ENCODE measurements at places on chromosomes 11 and 22.

DNA sequence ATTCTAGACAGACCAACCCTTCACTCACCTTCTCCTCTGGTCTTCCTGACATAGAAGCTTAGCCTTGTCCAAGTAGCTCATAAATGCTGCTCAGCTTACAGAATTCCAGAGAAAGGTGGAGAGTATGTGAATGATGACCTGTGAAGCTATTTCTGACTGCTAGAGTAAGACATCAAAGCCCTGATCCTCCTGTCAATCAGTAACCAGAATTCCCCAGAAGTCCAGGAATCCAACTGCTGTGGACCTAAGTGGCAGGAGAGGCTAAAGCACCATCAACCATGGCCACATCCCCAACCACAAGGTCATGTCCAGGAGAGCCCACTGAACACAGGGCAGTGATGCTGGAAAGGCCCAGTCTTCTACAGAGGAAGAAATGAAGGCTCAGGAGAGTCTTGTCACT, 2.6 kb downstream of the OR51G2 start:
- no peak for DNase-seq

DNA sequence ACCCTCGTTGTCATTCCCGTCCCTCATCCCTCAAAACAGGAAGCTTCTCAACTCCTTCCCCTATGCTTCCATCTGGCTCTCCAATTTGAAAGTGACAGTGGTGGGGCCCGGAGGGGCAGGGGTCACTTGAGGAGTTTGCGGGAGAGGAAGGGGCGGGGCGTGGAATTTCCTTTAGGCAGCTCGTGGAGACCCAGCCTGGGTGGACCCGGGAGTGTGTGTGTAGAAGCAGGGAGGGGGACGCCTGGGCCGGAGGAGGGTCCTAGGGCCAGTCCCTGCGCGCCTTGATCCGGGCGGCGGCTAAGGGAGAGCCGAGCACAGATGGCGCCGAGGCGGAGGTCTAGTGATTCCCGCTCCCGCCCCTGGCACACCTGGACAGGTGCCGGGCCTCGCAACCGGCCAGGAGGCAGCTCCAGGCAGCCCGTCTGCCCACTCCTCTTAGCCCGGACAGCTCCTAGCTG, 7.8 kb upstream of the PAX6 start:
- DNase-seq: no peak

GRCh38 chr22:49689255-49689770, 138.4 kb downstream of the BRD1 start:
- DNase-seq: no peak

DNA sequence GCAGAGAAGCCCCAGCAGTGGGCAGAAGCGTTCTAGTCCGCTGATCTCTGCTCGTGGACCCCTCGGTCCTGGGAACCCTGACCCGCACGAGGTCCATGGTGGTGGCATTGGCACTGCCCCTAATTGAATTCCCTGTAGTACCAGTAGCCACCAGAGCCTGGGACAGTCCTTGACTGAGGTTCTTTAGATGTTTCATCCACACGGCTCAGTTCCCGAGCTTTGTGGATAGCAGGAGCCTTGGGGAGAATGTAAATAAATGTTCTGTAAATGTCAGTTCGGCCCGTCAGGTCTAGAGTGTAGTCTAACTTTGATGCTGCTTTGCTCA, 39.4 kb upstream of the SEPTIN5 start:
- no peak for DNase-seq

- no peak for DNase-seq
These were observed 6.8 kb downstream of the BID start for GRCh38 chr22:17767233-17768065.

DNA sequence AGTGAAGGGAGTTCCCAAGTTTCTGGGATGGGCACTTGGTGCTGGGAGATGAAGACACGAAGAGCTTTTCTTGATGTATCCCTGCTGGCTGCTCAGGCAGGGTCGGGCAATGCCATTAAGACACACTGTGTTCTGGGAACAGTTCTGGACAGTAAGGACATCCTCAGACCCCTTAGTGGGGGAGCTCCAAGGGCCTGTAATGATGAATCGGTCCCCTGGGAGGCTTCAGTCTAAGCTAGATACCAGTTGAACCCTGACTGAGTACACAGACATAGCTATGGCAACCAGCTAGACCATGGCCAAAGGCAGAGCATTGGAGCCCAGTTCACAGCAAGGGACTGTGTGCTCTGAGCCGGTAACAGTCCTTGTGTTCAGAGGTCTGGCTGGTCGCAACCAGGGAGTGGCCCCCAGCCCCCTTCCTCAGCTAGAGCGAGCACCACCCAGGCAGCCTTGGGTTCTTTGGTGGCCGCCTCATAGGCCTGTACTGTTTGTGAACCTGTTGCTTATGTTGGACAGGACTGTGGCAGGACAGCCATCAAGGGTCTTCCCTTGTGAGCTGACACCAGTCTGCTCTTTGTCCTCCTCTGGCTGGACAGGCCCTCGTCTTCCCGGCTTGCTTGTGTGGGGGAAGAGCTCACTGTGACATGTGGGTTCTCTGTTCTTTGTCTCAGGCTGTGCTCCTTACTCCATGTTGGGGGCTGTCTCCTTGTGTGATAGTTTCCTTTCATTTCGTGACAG, 25.0 kb downstream of the MED15 start:
- DNase-seq: no peak

DNA sequence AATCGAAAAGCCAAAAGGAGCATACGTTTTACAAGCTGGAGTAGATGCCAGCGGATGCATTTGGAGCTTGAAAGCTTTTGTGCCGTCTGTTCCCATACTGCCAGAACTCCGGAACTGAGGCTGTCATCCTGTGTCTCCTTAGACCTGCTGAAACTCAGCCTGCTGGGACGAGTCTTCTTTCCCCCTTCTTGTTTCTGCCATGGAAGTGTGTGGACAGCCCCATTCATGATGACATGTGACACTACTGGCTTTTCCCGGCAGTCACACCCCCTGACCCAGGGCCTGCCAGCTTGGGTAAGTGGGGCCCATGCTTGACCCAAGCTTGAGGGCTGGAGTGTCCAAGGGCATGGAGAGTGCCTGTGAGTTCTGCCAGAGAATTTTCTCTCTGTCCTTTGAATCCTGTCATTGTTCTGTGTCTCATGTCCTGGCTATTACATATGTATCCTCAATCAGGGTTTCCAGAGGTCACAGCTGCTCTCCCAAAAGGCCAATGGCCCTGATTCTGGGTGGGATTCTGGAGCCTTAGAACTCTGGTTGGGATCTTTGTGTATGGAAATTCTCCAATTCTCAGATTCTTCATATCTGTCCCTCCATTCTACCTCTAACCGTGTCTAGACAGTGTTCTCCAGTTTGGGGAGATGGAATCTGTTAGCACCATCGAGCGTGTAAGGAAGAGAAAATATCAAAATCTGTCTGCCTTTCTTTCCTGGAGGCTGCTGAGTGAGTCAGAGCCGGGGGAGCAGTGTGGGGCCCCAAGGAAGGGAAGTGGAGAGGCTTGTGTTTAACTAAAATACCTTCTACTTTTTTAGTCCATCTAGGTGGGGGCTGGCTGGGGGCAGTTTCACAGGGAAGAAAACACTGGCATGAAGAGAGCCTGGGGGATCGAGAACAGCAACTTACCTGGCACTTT, 73.2 kb downstream of the KIAA1671 start:
- DNase-seq: no peak

DNA sequence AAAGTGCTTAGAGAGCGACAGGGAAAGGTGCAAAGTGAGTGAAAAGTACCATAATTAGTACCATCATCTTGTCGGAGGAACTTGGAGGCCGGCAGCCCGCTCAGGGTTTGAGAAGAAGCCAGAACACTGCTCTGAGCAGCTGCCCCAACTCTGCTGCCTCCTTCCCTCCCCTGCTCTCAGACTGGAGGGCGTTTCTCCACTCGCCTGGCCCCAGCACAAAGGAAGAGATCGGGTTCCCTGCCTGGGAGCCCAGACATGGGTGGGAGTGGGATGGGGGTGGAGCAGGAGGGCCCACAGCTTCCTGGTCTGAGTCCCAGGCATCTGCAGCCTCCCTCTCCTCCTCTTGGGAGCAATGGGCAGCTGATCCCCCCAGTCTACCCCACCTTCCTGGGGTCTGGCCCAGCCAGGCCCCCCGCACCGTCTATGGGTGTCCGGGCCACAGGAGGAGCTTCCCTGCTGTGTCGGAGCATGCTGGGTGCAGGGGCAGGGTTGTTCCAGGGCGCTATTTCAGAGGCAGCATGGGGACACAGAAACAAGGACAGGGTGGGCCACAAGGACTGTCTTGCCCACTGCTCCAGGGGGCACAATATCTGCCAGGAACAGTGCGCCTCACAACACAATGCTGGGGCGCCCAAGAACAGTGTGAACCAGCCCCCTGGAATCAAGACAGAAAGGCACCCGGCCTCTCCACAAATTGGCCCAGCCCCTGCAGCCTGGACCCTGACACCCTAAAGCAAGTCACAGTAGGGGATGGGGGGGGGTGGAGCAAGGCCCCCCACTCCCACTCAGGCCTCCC, 4.8 kb downstream of the LIF start:
- no peak for DNase-seq

- DNase-seq: peak; percentile 56
These were observed 64.1 kb downstream of the ME3 start for GRCh38 chr11:86608251-86608799.

DNA sequence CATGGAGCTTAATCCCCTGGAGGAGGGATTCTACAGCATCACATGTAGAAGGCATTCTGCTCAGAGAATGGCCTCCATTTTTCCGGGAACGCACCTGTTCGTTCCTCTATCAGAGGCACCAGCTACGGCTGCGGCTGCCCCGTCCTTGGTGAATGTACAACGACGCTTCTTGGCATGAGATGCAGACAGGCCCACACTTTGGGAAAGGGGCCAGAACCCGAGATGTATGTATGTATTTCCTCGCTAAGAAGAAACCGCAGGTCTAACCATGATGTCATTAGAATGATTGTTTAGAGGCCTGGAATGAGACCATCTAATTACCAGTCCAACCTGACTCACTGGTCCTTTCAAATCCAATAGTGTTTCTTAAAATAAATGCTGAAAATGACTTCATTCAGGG, 1293.4 kb downstream of the TBC1D22A start:
- no peak for DNase-seq

DNA sequence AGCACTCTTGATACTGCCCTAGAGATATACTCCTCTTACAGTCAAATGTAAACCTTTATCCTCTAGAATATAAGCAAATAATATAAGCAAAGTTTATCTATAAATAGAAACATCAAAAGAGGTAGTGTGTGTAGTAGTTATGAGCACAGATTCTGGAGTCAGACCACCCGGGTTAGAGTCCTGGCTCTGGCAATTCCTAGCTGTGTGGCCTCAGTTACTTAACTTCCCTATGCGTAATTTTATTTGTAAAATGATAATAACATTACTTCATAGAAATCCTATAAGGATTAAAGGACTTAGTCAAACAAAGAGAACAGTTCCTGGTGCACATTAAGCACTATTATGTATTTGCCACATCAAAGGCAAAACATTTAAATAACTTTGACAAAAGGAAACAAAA, 7.0 kb downstream of the MSANTD4 start:
- no peak for DNase-seq

DNA sequence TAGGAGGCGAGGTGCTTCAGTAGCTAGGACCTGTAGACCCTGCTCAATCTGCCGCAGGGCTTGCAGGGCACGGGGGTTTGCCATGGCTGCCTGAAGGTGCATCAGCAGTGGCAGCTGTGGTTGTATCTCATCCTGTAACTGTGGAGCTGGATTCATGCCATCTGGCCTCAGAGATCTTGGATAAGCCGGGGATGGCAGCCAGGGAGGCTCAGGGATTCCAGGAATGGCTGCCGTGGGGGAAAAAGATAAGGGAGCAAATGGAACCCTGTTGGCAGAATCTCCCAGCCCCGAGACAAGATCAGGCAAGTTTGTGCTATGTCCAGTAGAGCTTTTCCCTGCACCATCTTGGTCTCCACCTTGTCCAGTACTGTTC, 1.8 kb downstream of the UBQLN3 start:
- no peak for DNase-seq

- DNase-seq: no peak
These were observed 2.3 kb downstream of the PTPRCAP start for GRCh38 chr11:67435031-67435726.

GRCh38 chr11:59137190-59137589, 5.5 kb upstream of the FAM111A start:
- DNase-seq: no peak

DNA sequence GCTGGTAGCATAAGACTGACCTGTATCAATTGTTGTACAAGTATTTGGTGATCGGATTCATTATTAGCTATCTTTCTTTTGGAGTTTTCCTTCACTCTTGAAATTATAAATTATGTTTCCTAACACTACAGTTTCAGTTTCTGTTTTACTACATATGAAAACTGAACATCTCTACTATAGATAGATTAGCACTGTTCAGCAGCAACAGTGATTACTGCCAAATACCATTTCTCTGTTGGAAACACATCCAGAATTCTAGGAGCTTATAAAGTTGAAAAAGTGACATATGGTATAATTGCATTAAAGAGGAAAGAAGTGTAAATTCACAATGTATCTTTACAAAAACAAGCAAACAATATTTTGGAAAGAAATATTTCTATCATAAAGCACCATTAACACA, 118.5 kb upstream of the GRIA4 start:
- DNase-seq: no peak

GRCh38 chr11:75313513-75314272, 37.8 kb downstream of the ARRB1 start:
- DNase-seq: peak; percentile 72

GRCh38 chr11:794013-794765, 3.9 kb downstream of the SLC25A22 start:
- DNase-seq: no peak

DNA sequence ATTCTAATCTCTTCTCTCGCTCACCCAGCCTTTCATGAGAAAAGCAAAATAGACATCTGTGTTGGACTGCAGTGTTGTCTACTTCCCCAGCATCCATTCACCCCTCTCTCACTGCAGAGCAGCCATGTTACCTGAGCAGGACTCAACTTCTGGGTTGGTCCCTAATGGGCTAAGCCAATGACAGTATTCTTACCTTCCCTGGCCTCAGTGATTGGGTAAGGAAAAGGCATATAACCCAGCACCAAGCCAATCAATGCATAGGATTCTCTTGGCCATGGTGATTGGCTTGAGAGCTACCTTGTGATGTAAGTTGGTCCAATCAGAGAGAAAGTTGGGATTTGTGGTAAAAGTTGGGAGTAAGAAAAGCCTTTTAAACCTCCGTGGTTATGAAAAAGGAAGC, 99.8 kb upstream of the NECTIN1 start:
- DNase-seq: no peak

DNA sequence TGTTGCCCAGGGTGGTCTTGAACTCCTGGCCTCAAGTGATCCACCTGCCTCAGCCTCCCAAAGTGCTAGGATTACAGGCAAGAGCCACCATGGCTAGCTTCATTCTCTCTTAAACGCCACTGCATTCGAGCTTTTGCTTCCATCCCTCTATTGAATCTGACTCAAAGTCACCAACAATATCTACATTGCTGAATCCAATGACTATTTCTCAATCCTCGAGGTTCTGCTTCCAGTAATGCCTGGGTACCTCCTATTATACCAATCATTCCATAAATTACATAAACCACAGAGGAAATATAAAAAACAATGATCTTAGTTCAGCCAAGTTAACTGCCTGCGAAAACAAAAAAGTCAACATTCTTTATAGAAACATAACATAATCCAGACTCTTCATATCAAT, 11.9 kb upstream of the NXF1 start:
- DNase-seq: no peak
